Psoas muscle (tissue), 8 donors: ENCODE measurements at places on chromosomes 6 and 20. TPM values are rescaled to one million over a fixed set of nuclear protein-coding genes. Genes with fewer than 3 reads are reported as not detected.

DNA sequence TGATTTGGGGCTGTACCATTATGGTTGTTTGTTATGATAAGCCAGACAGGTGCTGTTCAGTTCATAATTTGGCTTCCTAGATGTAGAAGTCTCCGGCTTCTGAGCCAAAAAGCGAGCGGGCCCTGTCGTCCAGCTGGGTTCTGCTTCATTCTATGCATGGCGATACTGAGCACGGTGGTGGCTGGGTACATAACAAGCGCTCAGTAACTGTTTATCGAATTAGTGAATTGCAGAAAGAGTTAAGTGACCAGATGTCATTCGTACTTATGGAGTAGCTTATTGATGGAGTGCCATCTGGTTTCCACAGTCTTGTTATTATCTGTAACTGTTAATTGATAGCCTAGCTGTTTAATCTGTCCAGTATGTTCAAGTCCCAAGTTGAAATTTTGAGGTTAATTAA is 85.0 kb downstream of the DTD1 start:
- H3K27ac ChIP-seq: no peak overlapping the region
- H3K4me3 ChIP-seq: no peak overlapping the region
- H3K27me3 ChIP-seq: no peaks in the 10 kb centered on the region

DNA sequence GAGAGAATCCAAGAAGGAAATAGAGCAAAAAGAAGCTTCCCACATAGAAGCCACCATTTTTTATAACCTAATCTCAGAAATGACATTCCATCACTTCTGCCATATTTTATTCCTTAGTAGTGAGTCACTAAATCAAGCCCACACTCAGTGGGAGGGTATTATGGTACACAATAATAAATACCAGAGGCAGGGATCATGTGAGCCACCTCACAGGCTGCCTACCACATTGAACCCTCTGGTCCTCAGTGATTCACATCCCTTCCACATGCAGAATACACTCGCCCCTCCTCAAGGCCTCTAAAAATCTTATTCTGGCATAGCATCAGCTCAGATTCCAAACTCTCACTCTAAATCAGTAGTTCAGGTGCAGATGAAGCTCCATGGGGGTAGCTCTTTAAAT is 49.4 kb downstream of the TMC2 start:
- H3K27me3 ChIP-seq: no peaks in the 10 kb centered on the region
- no peak for DNase-seq
- H3K27ac ChIP-seq: no peak overlapping the region
- no peak overlapping the region for H3K4me3 ChIP-seq
- no peaks in the 10 kb centered on the region for H3K36me3 ChIP-seq

Gene MCHR2
- total RNA-seq: not detected

GRCh38 chr6:121596441-121596840 is 161.0 kb downstream of the GJA1 start:
- H3K27ac ChIP-seq: no peak overlapping the region
- no peak for DNase-seq
- no peaks in the 10 kb centered on the region for H3K27me3 ChIP-seq
- H3K36me3 ChIP-seq: no peaks in the 10 kb centered on the region

Gene SDC4
- total RNA-seq: 95.2 TPM
